ENCODE measurements at places on chromosomes 12 and 14.
A peak's percentile ranks its signal among the peaks of the same experiment; 100 is the strongest.

GRCh38 chr12:3837049-3837448, 36.1 kb downstream of the PARP11 start:
- DNase-seq, result no peak

- no peak for DNase-seq
Measured at GRCh38 chr12:132190012-132190755, 45.9 kb downstream of the NOC4L start.

DNA sequence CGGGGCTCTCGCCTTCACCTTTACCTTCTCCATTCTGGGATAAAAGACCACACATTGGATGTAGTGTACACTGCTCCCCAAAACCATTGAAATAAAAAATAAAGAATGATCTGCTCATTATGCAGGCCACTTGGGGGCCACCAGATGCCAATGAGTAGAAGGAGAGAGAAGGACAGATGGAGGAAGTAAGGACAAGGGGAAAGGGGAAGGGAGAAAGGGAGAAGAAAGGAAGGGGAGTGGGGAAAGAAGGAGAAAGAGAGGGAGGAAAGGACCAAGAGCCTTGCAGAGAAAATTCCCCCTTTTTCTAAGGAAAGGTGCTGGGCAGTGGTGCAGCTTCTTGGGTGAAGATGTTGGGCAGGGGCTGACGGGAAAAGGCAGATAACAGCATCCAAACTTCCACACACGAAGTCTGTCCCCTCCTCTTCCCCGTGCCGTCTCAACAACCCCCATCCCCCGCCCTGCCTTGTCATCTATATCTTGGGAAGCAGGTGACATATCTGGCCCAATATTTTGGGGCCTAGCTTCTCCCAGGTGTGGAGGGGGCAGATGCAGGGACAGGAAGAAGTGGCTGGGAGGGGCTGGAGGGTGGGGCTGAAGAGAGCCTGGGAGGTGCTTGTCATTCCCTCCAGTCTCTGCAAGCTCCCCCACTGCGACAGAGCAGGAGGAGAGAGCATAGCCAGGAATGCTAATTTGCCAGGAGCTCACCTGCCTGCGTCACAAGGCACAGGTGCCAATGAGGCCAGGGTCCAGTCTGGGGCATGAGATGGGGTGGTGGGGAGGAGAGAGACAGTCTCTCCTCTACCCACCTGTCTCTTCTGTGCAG, 107.5 kb downstream of the SINHCAF start:
- no peak for DNase-seq

DNA sequence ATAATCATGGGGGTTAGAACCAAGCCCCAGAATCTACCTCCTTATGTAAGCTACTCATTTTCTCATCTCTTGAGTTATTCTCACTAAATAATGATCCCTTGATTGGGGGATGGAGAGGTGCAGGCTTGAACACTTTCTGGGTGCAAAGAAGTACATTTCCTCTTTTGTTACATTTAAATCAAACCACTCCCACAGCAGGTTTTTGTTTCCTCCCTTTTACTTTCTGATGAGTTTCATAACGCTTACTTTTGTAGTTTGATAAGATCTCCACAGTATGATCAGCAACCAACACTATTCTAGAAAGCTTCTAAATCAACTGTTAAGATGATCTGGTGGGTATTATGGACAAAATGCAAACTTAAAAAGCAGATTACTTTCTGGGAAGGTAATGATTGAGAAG, 20.5 kb downstream of the VCPKMT start:
- no peak for DNase-seq

GRCh38 chr14:72568296-72568992, 325.5 kb downstream of the DPF3 start:
- DNase-seq, result no peak

DNA sequence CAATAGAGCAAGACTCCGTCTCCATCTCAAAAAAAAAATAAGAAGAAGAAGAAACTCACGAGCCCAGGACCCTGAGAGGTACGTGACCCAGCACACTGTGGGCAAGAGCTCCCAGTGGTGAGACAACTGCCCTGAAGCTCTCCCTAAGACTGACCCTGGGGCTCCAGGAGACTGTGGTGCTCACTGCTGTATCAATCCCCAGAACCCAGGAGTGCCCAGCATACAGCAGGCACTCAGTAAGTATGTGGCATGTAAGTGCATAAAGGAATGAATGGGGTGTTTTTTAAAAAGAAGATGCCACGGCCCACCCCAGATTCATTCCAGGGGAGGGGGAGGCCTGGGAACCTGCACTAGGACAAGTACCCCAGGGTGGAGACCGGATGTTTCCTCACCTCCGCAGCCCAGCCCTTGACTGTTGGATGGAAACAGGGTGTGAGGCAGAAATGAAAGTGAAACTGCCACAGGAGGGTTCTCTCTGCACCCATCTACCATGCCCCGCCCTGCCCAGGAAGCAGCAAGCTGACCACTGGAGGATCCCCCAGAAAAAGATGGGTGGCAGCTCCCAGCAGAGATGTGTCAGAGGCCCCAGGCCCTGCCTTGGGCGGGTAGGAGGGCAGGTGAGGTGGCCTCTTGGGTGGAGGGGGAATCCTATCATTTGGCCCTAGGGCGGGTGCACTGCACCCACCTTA, 12.2 kb downstream of the ITPK1 start:
- peak; percentile 32 for DNase-seq

DNA sequence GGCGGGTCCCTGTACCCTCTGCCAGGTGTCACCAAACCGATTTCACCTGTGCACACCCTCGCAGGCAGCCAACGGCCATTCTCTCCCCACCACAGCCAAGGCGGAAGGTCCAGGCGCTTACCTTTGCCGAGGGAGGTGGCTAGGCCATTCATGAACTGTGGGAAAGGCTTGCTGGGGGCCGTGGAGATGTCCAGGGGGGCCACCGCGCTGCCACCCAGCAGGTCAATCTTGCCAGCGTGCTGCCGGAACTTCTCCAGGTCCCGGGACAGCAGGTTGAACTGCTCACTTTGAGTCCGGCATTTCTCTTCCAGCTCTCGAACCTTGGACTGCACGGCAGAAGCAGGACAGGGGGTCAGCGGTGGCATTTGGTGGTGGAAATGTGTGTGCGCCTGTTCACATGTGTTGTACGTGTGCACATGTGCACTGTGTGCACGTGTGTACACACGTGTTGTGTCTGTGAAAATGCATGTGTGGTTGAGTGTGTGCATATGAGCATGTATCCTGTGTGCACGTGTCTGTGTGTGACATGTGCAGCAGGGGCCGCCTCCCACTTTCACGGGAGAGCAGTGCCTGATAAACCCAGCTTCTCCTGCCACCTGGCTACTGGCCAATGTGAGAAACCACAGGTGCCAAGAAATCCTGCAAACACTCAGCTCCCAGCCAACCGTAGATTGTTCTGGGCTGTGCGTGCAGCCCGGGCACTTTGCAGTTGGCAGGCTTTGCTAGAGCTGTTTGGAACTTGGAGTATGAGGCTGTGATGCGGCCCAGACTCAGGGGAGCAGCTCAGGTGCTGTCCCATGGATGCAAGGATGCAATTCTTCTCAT, 118.9 kb downstream of the PIWIL1 start:
- DNase-seq, result no peak

DNA sequence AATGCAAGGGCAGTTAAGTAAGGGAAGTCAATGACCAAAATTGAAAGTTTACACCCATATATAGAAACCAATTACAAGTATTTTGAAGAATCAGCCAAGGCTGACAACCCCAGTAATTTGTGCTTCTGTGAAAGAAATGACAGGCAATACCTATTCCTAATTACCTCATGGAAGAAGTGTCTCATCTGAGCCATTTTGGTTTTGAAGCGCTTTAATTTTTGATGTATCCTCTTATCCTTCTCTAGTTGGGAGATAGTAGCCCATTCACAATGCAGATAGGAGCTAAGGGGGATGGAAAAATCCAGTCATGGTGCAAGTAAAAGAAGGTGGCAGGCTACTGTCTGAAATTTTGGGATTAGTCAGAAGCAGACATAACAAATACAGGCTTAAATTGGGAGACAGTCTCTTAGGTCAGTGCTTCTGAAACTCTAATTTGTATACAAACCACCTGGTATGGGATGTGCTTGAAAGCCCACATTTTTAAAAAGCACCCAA, 30.4 kb upstream of the SUPT16H start:
- no peak for DNase-seq

GRCh38 chr14:54564071-54564867, 2.7 kb upstream of the SAMD4A start:
- DNase-seq, result no peak

GRCh38 chr12:120093592-120094355, 22.8 kb downstream of the RAB35 start:
- no peak for DNase-seq

GRCh38 chr14:44886860-44887595, 74.7 kb downstream of the KLHL28 start:
- no peak for DNase-seq

DNA sequence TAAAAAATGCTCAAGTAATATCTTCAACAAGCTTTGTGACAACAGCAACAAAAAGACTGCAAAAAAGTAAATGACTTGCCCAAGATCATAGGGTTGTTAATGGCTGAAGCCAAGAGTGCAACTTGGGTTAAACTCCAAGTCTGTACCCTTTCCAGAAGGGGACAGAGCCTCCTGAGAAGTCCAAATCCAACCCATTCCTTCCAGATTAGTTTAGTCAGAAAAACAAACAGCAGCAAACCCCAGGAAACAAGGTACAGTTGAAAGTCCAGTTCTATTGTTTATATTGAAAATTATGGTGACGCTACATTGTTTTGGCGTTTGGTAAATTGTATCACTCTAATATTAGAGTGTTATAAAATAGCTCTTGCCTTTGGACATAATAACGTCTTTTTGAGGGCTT, 239.9 kb downstream of the SPTSSA start:
- DNase-seq, result no peak

DNA sequence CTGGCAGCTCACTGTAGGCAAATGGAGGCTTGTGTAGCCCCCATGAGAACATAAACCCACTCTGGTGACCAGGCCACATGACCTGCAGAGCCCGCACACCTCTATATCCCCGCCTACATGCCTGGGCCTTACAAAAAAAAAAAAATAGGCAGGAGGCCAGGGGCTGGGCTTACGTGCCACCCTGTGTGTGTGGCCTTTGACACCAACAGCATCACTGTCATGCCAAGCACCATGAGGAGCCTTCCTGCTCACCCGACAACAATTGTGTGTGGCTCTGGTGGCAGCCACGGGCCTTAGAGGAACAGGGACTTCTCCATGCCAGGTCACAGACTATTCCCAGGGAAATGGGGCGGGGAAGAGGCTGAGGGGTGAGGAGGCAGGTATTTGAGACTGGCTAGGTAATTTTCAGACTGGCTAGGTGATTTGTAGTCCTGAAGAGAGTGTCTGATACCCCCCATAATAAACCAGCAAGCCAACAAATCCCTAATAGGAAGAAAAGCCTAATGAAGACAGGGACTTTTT, 140.0 kb downstream of the DPF3 start:
- no peak for DNase-seq

DNA sequence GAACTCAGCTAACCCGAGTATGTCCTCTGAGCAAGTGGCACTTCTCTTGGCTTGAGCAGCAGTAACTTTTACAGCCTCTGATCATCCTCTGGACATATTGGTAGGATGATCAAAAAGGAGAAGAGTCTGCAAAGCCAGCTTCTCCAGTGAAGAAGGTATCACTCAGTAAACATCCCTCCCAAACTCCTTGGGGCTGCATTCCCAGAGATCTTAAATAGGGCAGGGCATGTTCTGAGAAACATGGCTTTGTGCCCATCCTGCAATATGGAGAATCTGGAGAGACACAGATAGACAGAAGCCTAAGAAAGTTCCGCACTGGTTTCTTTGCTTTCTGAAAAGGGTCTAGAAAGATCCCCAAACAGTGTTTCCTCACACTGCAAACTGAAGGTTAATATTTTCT, 65.4 kb downstream of the RBM19 start:
- no peak for DNase-seq

Measured in stimulated activated CD4-positive, alpha-beta T cell treated with anti-CD3 and anti-CD28 coated beads, Interleukin-15, amount 100 ng/mL, for 1 hour (primary cell).